ENCODE measurements at places on chromosomes 13 and 19. TPM values are rescaled to one million over a fixed set of nuclear protein-coding genes. Genes with fewer than 3 reads are reported as not detected.

The ZNF615 gene
- polyA plus RNA-seq: 9.6 TPM

The SPRED3 gene
- not detected for polyA plus RNA-seq

The RUBCNL gene
- polyA plus RNA-seq: not detected

The JOSD2 gene
- polyA plus RNA-seq: 28.4 TPM

The NDUFA13 gene
- polyA plus RNA-seq: 334 TPM

- DNase-seq: no peak
These were observed 172.7 kb upstream of the MAB21L1 start for GRCh38 chr13:35649162-35649561.

DNA sequence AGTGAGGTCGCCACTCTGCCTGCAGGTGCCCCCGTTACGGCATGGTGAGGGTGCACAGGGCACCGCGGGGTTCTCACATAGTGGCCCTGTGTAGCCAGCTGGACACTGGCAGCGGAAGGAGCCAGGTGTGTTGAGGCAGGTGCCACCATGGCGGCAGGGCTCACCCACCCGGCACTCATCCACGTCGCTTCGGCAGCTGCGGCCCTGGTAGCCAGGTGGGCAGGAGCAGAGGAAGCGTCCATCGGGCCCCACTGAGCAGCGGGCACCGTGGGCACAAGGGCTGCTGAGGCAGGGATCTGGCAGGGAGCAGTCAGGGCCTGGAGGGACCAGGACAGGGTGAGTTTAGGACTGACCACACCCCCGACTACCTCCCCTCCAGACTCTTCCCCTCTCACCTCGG lies 8.8 kb downstream of the NOTCH3 start:
- no peak for DNase-seq

GRCh38 chr19:9793071-9793591 lies 24.6 kb upstream of the ZNF846 start:
- DNase-seq: no peak

GRCh38 chr19:51478381-51479234 lies at the start of gene CEACAM18:
CEACAM18 (plus strand) TSS chr19:51478539.
- DNase-seq: no peak

GRCh38 chr13:114124431-114124830 lies 8.0 kb downstream of the RASA3 start:
- no peak for DNase-seq
